Activated effector memory CD4-positive, alpha-beta T cell treated with anti-CD3 and anti-CD28 coated beads, Interleukin-2, amount 50 U/mL, for 16 hours (primary cell): ENCODE measurements at places on chromosomes 13 and 19.

DNA sequence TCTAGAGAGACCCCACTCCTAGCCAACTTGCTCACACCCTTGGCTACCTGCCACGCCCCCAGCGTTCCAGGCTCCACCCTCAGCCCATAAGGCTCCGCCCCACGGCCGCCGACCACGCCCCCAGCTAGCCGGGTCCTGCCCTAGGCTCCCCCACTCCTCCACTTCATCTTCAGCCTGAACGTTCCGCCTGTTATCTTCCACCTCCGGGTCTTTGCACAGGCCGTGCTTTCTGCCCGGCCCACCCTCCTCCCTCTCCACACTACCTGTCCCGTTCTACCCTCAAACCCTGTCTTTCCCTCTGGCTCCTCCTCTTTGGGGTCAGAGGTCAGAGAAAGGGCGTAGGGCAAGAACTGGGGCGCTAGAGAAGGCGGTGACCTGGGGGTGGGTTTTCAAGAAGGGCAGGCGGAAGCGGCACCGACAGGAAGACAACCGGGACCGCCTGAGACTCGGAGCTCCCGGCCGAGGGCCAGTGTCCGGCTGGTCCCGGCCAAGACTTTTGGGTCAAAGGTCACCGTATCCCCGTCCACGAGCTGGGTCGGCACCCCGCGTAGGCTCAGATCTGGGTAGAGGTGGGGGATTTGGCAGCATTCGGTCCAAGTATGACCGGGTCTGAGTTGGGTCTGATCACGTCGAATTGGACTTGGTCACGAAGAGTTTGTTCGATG, 2.2 kb downstream of the PDE4C start:
- peak; percentile 72 for DNase-seq

DNA sequence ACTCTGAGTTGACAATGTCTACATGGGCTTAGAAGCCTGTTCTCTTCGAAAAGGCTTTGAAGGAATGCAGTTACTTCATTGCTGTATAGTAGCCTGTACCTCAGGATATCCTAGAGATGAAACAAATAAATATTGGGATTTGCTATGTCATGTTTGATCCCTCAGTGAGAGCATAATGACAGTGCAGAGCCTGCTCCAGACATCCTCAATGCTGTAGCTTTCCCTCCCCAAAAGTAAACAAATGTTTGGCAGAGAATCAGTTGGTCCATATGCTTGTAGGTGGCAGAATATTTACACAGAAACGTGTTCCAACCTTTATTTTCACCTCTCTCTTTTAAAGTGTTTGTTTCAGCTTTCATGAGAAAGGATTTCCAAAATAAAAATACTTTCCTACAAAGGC, 515.3 kb upstream of the SGCG start:
- no peak for DNase-seq

- DNase-seq, result no peak
These were observed 132.7 kb upstream of the SLITRK5 start for GRCh38 chr13:87538366-87539052.

DNA sequence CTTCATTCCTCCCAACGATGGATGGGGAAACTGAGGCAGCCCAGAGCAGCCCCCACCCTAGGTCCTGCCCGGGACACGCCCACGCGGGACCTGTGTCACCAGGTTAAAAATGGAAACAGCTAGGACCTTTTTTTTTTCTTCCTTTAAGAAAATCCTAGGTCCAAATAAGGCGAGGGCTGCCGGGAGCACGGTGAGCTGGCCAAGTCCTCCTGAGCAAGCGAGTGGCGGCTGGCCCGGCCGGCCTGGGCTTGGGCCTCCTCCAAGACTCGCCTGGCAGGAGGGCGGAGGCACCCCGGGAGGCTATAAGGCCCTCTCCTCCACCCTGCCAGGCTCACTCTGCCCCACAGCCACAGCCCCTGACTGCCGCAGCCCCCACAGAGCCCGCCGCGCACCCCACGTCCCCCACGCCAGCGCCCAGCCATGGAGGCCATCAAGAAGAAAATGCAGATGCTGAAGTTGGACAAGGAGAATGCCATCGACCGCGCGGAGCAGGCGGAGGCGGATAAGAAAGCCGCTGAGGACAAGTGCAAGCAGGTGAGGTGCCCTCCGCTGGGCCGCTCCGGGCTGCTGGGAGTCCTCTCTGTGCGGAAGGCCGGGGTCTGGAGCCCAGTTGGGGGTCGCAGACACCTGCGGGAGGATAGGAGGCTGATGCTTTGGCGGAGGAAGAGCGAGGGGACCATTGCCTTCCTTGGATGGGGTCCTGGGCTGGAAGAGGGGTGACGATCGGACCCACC, 8.9 kb upstream of the TPM4 start:
- DNase-seq, result peak; percentile 50

DNA sequence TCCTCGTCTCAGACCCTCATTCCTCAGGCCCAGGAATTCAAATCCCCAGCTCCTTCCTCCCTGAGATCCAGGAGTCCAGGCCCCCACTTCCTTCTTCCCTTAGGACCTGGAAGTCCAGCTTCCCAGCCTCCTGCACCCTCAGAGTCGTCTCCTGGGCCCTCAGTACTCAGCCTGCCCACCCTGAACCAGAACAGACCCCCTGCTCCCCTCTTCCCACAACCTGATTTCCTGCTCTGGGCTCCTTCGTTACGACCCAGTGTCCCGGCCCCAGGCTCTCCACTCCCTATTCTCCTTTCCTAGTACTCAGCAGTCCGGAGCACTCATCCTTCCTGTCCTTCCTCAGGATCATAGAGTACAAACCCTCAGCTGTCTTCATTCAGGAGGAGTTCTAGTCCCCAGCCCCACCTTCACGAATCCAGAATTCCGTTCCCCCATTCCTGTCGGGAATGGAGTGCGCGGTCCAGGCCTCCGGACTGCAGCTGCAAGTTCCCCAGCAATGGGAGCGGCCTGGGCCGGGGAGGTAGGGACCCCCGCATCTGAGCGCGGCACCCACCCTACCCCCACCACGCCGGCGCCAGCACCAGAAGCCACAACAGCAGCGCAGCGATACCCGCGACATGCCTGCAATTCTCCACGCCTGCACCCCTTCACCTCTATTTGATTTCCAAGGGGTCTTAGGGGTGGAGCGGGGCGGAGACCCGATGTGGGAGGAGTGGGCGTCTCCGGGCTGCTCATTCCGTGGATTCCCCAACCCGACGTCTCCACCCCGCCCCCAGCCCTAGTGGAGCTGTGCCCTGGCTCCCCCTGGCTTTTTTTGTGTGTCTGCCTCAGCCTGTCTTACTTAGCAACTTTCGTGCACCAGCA, 12.7 kb downstream of the EGLN2 start:
- no peak for DNase-seq

DNA sequence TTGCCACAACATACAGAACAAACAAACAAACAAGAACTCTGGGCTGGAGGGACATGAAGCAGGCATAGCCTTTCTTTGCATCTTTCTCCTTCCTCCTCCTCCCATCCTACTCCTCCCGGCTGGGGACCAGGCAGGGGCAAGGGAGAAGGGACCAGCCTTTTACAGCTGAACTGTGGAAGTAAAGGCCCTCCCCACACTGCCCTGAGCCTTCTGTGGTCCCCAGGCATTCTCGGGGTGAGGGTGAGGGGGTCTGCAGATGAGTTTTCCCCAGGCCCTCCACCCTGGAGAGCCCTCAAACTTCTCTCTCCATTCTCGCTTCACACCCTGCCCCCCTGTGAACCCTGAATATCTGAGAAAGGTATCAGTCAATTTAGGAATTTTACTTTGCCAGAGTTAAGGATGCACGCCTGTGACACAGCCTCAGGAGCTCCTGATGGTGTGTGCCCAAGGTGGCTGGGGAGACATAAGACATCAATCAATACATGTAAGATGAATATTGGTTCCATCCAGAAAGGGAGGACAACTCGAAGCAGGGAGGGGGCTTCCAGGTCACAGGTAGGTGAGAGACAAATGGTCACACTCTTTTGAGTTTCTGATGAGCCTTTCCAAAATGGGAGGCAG, 170.9 kb downstream of the COL4A1 start:
- no peak for DNase-seq

GRCh38 chr13:93502071-93502470, 275.5 kb downstream of the GPC6 start:
- no peak for DNase-seq

DNA sequence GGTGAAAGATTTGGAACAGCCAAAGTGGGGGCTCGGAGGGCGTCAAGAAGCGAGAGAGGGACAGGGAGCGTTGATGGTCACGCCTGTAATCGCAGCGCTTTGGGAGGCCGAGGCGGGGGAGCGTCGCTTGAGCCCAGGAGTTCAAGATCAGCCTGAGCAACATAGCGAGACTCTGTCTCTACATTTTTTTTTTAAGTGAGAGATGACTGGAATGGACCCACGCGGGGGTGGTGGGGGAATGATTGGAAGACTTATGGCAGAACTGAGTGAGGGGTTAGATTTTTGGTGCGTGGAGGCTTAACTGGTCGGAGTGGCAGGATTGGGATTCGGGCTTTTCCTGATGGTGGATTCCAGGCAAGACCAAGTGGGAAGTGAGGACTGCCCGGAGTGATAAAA, 725 bp downstream of the PSMD8 start:
- DNase-seq, result no peak

- DNase-seq, result peak; percentile 55
These were observed 6.8 kb downstream of the UPF3A start for GRCh38 chr13:114288157-114288591.

- no peak for DNase-seq
These were observed 32.6 kb downstream of the TFDP1 start for GRCh38 chr13:113616991-113617749.

DNA sequence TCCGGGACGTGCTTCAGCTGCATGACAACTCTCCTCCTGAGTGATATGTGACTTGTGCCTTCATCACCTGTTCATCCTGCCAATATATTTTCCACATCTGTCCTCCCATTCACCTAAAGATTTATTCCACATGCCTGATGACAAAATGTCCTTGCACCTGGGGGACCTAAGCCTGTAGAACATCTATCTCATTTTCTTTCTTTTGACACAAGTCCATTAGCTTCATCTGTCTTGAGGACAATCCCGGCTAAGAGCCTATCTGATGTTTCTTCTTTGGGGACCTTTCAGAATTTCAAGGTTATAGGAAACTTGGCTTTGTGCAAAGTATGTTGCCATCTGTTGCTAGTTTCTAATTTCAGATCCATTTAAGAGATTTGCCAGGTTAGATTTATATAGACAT, 41.1 kb downstream of the ITGBL1 start:
- no peak for DNase-seq

DNA sequence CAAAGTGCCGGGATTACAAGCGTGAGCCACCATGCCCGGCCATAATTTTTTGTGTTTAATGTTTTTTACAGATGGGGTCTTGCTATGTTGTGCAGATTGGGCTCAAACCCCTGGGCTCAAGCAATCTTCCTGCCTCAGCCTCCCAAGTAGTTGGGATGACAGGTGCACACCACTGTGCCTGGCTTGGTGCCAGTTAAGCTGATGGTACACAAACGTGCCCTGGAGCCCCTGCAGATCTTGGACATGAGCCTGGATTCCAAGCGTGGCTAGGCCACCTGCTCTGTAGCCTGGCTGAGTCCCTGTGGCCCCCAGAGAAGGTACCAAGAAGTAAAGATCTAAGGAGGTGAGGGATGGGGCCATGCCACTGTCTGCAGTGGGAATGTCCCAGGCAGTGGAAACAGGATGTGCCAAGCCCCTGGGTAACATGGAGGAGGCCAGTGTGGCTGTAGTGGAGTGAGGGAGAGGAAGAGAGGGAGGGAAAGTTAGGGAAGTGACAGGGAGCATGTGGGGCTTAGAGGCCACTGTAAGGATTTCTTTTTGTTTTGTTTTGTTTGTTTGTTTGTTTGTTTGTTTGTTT, 7.0 kb downstream of the PRODH2 start:
- no peak for DNase-seq

- no peak for DNase-seq
These were observed 197.7 kb downstream of the COL4A1 start for GRCh38 chr13:110109140-110109783.

- no peak for DNase-seq
These were observed 504.5 kb downstream of the FOXO1 start for GRCh38 chr13:40161931-40162330.

DNA sequence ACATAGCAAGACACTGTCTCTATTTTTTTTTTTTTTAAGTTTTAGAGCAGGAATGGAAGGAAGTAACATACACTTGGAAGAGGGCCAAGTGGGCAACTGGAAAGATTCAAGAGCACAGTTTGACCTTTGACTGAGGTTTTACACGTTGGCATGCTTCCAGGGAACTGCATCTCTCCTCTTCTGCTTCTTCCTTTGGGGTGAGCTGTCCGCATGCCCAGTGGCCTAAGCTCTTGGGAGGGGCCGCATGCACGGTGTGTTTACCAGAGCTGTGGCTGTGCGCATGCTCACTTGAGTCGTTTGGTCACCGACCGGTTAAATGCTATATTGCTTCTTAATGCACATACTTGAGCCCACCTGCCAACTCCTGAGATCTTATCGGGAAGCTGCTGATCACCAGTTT, 727.7 kb downstream of the UQCRFS1 start:
- DNase-seq, result no peak

GRCh38 chr13:113746671-113747070, 12.4 kb upstream of the TMEM255B start:
- no peak for DNase-seq

DNA sequence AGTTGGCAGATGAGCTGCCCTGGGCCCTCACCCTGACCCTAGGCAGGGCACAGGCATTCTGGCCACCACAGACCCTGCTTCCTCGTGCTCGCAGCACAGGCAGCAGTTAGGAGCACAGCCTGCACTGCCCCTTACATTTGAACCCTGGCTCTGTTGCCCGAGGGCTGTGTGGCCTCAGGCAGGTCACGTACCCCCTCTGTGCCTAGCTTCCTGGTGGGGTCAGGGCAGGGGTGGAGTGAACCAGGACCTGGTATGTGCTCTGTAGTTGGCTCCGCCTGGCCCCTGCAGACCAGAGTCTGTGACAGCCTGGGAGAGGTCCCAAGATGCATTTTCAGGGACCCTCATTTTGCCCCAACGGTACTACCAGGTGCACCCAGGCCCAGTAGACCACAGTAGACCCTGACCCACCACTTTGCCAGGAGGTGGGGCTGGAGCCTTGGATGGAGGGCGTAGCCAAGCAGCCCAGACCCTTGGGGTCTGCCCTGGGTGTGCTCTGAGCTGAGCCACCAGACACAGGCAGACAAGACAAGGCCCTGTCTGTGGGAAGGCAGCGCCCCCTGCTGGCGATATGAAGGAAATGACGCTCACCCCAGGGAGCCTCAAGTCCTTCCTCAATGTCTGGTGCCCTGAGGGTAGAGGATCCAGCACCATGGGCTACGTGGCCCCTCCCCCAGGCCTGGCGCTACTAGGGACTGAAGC, 9.1 kb downstream of the LYL1 start:
- peak; percentile 93 for DNase-seq

- DNase-seq, result peak; percentile 60
These were observed 96.3 kb upstream of the GPR183 start for GRCh38 chr13:99403458-99403971.
